ENCODE measurements at places on chromosomes 5 and 9. TPM values are rescaled to one million over a fixed set of nuclear protein-coding genes. Genes with fewer than 3 reads are reported as not detected.
A peak's percentile ranks its signal among the peaks of the same experiment; 100 is the strongest.

ADAMTS19 gene
- 1.6 TPM for polyA plus RNA-seq

GRCh38 chr9:38289236-38289865, 103.2 kb upstream of the ALDH1B1 start:
- peaks cover 15% of the 10 kb centered on the region for H3K4me1 ChIP-seq
- no peaks in the 10 kb centered on the region for H3K36me3 ChIP-seq
- no peak for DNase-seq
- no peak overlapping the region for H3K27ac ChIP-seq
- no peak overlapping the region for H3K4me3 ChIP-seq

DNA sequence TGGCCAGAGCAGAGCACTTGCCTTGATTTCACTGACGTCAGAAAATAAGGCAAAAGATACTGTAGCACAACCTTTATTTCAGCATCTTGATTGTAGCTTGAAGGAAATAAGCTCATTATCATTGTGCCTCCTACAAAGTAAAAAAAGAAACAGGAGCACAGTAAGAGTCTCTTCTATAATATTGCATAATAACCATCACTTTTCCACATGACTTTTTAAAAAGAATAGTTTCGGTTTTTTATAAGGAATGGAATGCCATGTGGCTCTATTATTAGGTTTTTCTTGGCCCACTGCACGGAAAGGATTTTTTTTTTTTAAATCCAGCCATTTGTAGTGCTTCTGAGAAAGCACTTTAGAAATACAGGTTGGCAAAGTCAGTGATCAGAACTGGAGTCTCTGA, 655.3 kb downstream of the LRRC70 start:
- H3K4me3 ChIP-seq, result no peak overlapping the region
- no peaks in the 10 kb centered on the region for H3K36me3 ChIP-seq
- H3K4me1 ChIP-seq, result no peaks in the 10 kb centered on the region
- H3K27ac ChIP-seq, result no peak overlapping the region
- DNase-seq, result no peak
- no peaks in the 10 kb centered on the region for H3K27me3 ChIP-seq

DNA sequence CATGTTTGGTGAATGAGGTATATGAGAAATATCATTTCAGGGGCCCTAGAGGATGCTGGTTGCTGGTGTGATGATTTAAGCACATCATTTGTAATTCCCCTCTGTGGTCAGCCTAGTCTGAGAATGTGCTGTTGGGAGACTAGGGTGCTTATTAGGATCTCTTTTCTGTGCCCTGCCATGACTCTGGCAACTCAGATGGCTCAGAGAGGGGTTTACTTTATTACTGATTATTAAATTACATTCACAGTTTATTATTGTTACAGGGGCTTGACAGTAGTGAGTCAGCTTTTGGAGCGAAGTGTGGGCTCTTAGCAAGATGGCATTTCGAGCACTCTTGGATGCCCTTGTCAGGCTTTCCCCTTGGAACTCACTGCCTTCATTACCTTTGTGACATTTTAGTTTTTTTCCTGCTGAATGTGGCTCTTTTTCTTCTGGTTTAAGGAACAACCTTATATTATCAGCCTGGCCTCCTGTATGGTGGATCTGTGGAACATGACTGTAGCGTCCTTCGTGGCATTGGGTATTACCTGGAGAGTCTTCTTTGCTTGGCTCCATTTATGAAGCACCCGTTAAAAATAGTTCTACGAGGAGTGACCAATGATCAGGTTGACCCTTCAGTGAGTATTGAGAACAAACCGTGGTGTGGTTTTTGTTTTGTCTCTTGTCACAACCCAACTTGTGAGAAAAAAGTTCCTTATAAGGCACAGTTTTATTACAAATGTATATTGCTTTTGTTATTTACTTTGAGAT, 33.8 kb downstream of the RCL1 start:
- no peaks in the 10 kb centered on the region for H3K36me3 ChIP-seq
- no peak for DNase-seq
- no peaks in the 10 kb centered on the region for H3K4me1 ChIP-seq
- H3K27me3 ChIP-seq, result no peaks in the 10 kb centered on the region

GRCh38 chr5:115414406-115415142, 118.1 kb upstream of the CCDC112 start:
- no peaks in the 10 kb centered on the region for H3K36me3 ChIP-seq
- no peak overlapping the region for H3K4me3 ChIP-seq
- DNase-seq, result no peak
- no peaks in the 10 kb centered on the region for H3K27me3 ChIP-seq
- no peaks in the 10 kb centered on the region for H3K4me1 ChIP-seq

GRCh38 chr5:148542812-148543211, 111.5 kb downstream of the HTR4 start:
- H3K27ac ChIP-seq, result no peak overlapping the region
- no peaks in the 10 kb centered on the region for H3K36me3 ChIP-seq
- H3K4me1 ChIP-seq, result no peaks in the 10 kb centered on the region
- no peak overlapping the region for H3K4me3 ChIP-seq
- DNase-seq, result no peak
- H3K27me3 ChIP-seq, result no peaks in the 10 kb centered on the region

IL12B gene
- polyA plus RNA-seq, result not detected

DNA sequence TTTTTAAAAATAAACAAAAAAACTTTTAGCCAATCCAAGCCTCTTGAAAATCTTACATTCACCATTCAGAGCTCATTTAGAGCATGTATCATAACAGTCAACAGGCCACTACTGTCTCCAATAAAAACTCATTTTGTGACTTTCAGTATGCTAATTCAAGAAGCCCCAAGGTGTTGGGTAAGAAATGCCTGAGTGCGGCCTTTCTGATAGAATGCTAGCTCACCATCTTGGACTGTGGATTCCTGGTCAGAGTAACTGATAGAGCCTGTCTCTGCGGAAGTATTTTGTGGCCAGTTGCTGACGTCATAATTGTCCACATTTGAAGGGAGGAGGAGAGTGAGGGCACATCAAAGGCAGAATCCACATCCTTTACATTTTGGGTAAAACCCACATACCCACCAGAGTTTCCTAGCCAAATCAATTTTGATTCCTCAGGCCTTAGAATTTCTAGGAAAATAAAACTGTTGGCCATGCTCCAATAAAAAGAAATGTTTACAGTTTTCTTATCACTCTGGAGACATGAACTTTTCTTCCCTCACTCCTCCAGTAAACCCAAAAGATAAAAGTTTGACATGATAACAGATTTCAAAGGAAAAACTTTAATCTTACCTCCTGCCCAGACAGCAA, 41.1 kb upstream of the ERCC6L2 start:
- no peak overlapping the region for H3K4me3 ChIP-seq
- DNase-seq, result no peak
- no peak overlapping the region for H3K27ac ChIP-seq
- H3K4me1 ChIP-seq, result peaks cover 6% of the 10 kb centered on the region
- no peaks in the 10 kb centered on the region for H3K27me3 ChIP-seq

GRCh38 chr5:58944221-58944620, 361.3 kb downstream of the RAB3C start:
- DNase-seq, result no peak
- no peak overlapping the region for H3K27ac ChIP-seq
- H3K27me3 ChIP-seq, result no peaks in the 10 kb centered on the region
- no peaks in the 10 kb centered on the region for H3K4me1 ChIP-seq

- peak; percentile 54 for DNase-seq
- H3K27ac ChIP-seq, result no peak overlapping the region
- H3K36me3 ChIP-seq, result peaks cover 79% of the 10 kb centered on the region
- peaks cover 40% of the 10 kb centered on the region for H3K4me1 ChIP-seq
Observed at GRCh38 chr9:131624636-131625507, 79.5 kb downstream of the PRRT1B start.

GRCh38 chr5:64971990-64972389, 203.3 kb downstream of the CWC27 start:
- DNase-seq, result no peak
- no peak overlapping the region for H3K27ac ChIP-seq
- H3K4me1 ChIP-seq, result no peaks in the 10 kb centered on the region
- H3K36me3 ChIP-seq, result peaks cover 2% of the 10 kb centered on the region

SLC46A2 gene
- 0.14 TPM for polyA plus RNA-seq

GRCh38 chr5:173283318-173284288, 44.6 kb downstream of the STC2 start:
- no peak overlapping the region for H3K4me3 ChIP-seq
- H3K36me3 ChIP-seq, result no peaks in the 10 kb centered on the region
- peaks cover 13% of the 10 kb centered on the region for H3K4me1 ChIP-seq
- H3K27me3 ChIP-seq, result peaks cover 30% of the 10 kb centered on the region
- H3K27ac ChIP-seq, result no peak overlapping the region

DNA sequence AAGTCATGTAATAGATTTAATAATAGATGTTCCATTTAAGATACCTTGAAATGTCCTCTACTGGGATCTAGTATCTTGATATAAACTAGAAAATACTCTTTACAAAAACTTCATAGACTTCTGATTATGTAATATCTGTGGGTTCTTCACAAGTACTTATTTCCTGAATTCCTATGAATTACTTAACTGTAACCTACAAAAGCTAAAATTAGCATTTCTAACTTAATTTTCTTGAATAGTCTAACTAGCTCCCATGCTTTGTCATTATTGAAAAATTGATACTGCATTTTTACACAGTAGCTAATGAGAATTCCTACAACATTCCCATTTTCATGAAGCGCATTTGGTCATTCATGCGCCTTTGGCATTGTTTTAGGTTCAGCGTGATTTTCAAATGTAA, 1828.2 kb downstream of the MAT2B start:
- no peaks in the 10 kb centered on the region for H3K4me1 ChIP-seq
- DNase-seq, result no peak
- no peak overlapping the region for H3K27ac ChIP-seq
- no peaks in the 10 kb centered on the region for H3K27me3 ChIP-seq

DNA sequence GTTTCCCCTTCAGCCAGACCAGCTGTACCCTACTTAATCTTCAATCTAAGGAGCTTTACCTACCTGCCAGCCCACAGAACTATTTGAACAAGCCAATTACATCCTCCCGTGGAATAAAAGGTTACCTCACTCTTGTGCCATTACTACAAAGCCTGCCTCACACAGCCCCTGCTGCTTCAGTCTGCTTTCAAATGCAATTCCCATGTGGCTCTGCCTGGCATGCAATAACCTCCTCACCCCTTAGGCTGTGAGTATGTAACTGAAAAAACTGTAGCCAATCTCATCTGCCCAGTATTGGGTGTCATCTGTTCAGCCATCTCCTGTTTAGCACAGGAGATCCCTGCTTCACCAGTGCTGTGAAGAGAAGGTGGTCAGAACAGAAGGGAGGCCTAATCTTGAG, 6.1 kb upstream of the GCNT1 start:
- H3K4me1 ChIP-seq, result no peaks in the 10 kb centered on the region
- no peak overlapping the region for H3K4me3 ChIP-seq
- no peaks in the 10 kb centered on the region for H3K36me3 ChIP-seq
- H3K27me3 ChIP-seq, result no peaks in the 10 kb centered on the region

DNA sequence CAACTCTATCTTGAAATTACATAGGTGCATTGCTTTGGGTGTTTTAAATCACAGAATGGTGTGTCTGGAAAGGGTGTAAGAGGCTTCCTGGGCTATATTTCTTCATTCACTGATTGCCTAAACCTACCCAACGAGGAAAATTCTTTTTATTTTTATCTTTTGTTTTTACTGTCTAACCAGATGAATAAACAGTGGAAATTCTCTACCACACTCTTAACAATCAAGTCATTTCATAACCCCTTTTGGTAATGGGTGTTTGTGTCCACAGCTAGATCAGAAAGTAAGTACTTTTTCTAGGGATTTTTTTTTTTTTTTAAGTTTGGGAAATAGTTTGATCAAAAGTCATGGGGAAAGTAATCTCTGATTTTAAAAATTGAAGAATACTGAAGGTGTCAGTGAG, 27.6 kb upstream of the C5orf47 start:
- H3K4me1 ChIP-seq, result peaks cover 16% of the 10 kb centered on the region
- DNase-seq, result no peak
- H3K27me3 ChIP-seq, result no peaks in the 10 kb centered on the region
- no peak overlapping the region for H3K27ac ChIP-seq

ZFP37 gene
- polyA plus RNA-seq, result 12.6 TPM

CAMLG gene
- polyA plus RNA-seq, result 85.9 TPM

CARD6 gene
- 2.0 TPM for polyA plus RNA-seq

DNA sequence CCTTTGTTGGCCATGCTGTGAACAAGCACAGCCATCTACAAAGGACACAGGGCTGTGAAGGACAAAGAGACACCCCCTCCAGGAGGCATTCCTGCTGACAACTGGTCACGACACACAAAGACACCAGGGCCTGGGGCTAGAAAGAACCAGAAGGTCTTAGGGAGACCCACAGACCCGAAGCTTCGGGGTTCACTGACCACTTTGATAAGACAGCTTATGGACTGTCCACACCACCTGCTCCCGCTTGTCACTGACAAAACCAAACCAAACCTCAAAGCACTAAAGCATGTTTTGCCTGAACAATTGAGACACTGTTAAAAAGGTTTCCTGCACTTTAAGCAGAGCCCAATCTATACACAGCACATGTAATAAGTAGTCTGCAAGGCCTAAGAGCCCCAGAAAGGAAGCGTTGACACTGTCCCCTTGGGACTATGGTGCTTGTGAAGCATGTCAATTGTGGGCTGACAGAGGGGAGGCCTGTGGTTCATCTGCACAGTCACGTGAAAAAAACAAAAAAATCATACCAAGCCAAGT, 185.0 kb downstream of the GAPVD1 start:
- H3K4me1 ChIP-seq, result no peaks in the 10 kb centered on the region
- no peaks in the 10 kb centered on the region for H3K27me3 ChIP-seq
- DNase-seq, result peak; percentile 54

PCDHGB3 gene
- 8.4 TPM for polyA plus RNA-seq

GRCh38 chr5:177368869-177369644, 11.3 kb downstream of the RGS14 start:
- no peak overlapping the region for H3K4me3 ChIP-seq
- peaks cover 8% of the 10 kb centered on the region for H3K36me3 ChIP-seq
- peaks cover 40% of the 10 kb centered on the region for H3K4me1 ChIP-seq
- H3K27ac ChIP-seq, result no peak overlapping the region
- peaks cover 40% of the 10 kb centered on the region for H3K27me3 ChIP-seq

POC5 gene
- polyA plus RNA-seq, result 18.3 TPM

FOXD4L3 gene
- 0.81 TPM for polyA plus RNA-seq

IGFBPL1 gene
- 11.3 TPM for polyA plus RNA-seq

DNA sequence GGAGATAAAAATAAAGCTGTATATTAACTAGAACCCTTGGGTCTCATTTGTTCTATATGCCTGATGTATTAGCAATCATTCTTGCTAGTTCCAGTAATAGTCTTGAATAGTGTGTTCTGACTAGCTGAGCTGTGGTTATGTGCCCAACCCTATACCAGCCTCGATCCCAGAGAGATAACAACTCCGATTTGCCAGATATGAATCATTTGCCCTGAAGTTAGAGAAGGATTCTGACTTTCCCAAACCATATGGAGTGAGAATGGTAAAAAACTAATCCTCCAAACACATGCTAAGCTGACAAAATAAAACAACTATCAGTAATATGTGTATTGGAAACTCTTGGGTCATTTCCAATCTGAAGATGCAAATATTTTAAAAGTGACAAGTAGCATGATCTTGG, 64.8 kb downstream of the ALDH1A1 start:
- DNase-seq, result no peak
- no peak overlapping the region for H3K4me3 ChIP-seq
- no peak overlapping the region for H3K27ac ChIP-seq
- no peaks in the 10 kb centered on the region for H3K4me1 ChIP-seq
